ENCODE measurements at places on chromosomes 4 and X.

GRCh38 chr4:48341776-48342605 is 662 bp downstream of the SLAIN2 start:
- peak; percentile 16 for DNase-seq

GRCh38 chr4:99058228-99058627 is 30.4 kb downstream of the ADH5 start:
- DNase-seq, result no peak

- no peak for DNase-seq
Measured at GRCh38 chr4:169250796-169251195, 20.0 kb downstream of the SH3RF1 start.

- DNase-seq, result no peak
Measured at GRCh38 chrX:1261285-1261684, 7.3 kb upstream of the CSF2RA start.

GRCh38 chr4:84901173-84901572 is 65.3 kb downstream of the WDFY3 start:
- DNase-seq, result no peak

- DNase-seq, result no peak
Measured at GRCh38 chrX:45184211-45184610, 16.5 kb downstream of the DIPK2B start.

DNA sequence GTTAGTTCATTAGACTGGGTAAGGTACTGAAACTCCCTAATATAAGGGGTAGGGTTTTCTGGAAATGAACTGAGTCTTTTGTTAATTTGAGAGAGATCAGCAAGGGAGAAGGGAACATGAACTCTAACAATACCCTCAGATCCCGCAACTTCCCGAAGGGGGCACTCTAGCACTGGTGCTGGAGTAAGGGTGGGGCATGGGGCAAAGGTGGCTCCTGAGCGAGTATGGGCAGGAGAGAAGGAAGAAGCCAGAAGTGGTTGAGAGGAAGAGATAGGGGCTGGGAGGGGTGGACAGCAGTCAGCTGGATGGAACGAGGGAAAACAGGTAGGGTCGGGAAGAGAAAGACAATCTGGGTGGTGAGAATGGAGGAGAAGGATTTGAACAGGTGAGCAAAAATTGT is 183.2 kb upstream of the MAGEE2 start:
- no peak for DNase-seq

- DNase-seq, result peak; percentile 0
Measured at GRCh38 chrX:17046478-17047097, 100.1 kb downstream of the REPS2 start.

GRCh38 chr4:108391701-108392455 is 223.1 kb upstream of the LEF1 start:
- no peak for DNase-seq

DNA sequence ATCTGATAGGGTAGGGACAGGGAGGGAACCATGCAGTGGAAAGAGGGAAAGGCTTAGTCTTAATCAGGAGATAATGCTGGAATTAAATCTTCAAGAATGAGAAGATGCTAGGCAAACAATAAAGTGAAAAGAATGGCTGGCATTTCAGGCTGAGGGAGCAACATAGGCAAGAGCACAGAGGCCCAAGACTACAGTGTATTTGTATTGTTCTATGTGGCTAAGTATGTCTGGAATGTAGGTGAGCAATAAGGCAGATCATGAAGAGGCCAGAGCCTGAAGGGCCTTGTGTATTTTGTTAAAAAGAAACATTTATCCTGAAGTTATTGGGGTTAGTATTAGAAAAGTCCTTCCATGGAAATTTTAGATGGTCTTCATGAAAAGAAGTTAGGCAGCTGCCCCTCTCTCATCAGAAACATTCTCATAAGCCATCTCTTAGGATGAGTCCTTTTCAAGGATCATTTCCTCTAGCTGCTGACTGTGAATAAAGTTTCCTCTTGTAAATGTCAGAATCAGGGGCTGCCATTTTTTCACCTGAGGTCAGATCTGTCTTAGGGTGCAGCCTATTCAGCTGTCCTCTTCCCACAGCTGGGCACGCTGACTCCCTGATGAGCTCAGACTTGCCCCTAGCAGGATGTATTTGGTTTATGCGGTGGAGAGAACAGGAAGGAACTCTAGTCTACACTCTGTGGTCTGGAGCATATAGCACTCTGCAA is 46.3 kb downstream of the ATP10D start:
- DNase-seq, result peak; percentile 3

- no peak for DNase-seq
Measured at GRCh38 chrX:100408713-100409609, 1.1 kb downstream of the PCDH19 start.

- DNase-seq, result no peak
Measured at GRCh38 chr4:87151730-87152129, 68.7 kb downstream of the KLHL8 start.

GRCh38 chr4:148643851-148644250 is 201.6 kb upstream of the NR3C2 start:
- DNase-seq, result no peak

GRCh38 chr4:128951316-128951715 is 141.8 kb downstream of the JADE1 start:
- DNase-seq, result no peak

GRCh38 chrX:153780678-153781427 is at the start of gene SRPK3:
Gene SRPK3 (plus strand): TSS chrX:153781041. CDS start chrX:153781087, 46 bp downstream.
- DNase-seq, result no peak

DNA sequence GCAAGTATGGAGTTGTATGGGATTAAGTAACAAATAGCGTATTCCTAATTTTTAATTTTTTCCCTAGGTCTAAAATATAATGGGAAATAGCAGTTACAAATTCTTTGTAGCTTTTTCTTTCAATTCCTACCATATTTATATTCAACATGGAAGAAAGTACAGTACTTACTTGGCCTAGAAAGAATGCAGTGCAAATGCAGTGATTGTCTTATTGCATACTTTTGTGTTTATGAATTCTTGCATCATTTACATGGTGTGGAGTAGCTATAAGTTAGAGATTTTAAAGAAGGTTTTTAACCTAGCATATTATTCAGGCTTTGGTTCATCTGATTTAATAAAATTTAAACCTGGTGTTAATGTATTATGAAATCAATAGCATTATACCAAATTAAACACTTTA is 263.3 kb downstream of the BMPR1B start:
- DNase-seq, result no peak

- no peak for DNase-seq
Measured at GRCh38 chr4:1602655-1603412, 81.3 kb downstream of the FAM53A start.

- DNase-seq, result no peak
Measured at GRCh38 chrX:148049441-148049840, 68.3 kb downstream of the FMR1NB start.

GRCh38 chr4:40520533-40520932 is 109.1 kb downstream of the RBM47 start:
- no peak for DNase-seq

DNA sequence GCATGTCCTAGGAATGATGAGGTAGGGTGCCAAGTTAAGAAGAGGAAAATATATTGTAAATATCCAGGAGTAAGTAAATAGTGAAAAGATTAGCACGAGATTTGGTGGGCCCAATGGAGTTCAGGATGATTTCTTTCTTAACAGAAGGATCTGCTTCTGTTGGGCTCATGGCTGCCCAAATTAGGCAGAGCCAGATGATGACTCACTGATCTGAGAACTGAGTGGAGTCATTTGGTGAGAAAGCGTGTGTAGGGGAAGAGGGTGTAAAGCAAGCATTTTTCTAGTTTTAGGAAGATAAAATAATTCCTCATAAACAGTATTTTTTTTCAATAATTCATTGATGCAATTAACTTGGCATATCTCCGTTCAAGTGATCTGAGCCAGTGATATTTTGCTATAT is 1.6 kb downstream of the TBX22 start:
- DNase-seq, result no peak

GRCh38 chr4:184514121-184514988 is 40.0 kb upstream of the IRF2 start:
- DNase-seq, result no peak

DNA sequence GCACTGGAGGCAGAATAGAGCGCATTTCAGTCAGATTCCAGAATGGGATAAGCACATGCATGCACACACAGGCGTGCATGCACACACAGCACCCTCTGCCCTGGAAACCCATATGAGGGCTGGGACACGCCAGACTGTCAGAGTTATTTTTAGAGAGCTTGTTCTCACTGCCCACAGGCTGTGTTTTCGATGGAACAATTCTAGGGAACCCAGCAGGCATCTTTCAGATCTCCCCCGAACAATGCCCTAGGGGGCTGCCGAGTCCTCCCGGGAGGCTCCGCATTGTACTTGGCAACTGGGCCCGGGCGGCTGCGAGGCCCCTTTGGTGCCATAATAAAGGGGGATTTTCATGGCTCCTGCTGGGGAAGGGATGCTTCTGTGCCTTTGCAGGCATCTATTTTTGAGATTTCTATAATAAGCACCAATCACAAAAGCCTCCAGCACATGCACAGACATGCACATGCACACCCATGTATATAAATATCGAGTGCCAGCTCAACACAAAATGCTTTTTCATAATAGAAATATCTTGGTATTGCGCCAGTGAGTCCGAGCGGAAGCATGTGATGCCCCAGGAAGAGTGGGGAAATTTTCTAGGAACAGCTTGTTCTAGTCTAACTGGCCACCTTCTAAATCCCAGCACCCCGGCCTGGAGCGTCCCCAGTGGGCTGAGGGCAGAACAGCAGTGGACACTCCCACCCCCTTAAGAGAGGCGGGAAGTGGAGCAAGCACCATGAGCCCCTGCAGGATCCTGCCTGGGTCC is 88.5 kb downstream of the PHKA2 start:
- no peak for DNase-seq
